CD14-positive monocyte (primary cell): ENCODE measurements at places on chromosomes 5 and 9.

GRCh38 chr9:6869081-6869948 lies 111.5 kb downstream of the KDM4C start:
- DNase-seq = no peak

DNA sequence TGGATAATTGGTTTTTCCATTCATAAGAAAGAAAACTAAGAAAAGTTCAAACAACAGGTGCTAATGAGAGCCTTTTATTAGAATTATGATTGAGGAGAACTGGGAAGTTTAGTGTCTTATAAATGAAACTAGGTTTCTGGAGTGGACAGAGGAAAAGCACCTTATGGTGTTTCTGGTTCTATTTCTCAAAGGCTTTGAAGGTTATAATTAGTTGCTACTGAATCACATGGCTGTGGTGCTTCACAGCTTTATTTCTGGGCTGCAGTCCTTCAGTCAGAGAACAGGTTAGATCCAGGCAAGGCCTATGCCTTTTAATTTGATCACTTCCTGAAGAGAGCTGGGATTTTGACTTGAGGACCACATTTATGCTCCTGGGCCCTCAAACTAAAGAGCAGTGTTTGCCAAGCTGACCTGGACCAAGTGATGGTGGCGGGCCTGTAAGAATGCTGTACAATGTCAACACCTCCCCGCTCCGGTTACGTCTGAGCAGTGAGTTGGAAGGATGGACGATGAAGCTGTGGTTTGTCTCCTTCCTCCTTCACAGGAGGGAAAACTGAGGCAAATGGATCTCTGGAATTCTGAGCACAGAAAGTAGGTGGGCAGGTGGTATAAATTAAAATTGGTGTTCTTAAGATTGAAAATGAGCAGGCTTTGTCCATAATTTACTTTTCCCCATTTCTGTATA lies 56.0 kb downstream of the ZNF462 start:
- no peak for DNase-seq

DNA sequence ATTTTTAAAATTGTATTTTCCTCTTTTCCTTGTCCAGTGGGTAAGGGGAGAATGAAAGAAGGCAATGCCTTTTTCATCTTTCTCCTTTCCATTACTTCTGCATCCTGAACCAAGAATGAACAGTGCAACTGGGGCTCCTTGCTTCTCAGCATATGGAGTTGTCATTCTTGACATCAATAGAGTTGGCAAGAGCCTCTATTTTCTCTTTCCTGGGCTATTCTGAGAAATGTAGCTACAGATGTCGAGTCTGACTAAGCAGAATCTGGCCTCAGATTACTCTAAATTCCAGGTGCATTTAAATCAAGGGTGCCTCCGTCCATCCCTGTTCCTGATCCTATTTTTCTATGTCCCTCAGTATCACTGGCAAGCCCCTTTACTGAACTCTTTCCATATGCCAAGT lies 244.8 kb downstream of the GLIS3 start:
- no peak for DNase-seq

- no peak for DNase-seq
Observed at GRCh38 chr9:38059233-38059936, 9.6 kb downstream of the SHB start.

DNA sequence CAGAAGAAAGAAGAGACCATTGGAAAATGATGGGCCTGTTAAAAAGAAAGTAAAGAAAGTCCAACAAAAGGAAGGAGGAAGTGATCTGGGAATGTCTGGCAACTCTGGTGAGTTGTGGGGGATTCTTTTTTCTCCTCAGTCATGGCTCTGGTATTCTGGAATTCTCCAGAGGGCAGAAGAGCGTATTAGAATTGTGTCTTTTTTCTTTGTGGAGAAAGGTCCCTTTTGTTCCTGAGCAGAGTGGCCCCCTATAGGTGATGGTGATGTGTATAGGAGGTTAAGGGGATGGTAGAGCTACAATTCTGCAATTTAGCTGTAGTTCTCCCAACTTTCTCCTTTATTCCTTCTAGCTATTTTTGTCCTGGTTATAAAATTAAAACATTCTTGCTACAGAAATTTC lies 1.6 kb upstream of the DHFR start:
- DNase-seq = no peak

DNA sequence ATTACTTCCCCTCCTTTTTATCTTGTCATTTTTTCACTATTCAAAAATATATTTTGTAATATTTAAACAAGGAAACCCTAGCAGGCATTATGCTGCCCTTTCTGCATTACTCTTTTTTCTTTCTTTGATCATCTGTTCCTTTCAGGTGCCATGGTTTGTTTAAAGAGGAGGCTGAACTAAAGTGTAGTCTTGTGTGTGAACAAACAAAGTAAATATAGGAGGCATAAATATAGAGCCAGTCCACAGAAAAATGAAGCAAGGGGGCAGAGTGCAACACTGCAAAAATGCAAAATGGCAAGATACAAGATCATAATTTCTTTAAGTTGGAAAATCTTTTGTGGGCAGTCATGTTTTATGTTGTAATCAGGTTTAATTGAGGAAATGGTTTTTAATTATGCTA lies 947.3 kb upstream of the COX7C start:
- no peak for DNase-seq

- DNase-seq = no peak
Observed at GRCh38 chr9:4386819-4387218, 87.0 kb upstream of the GLIS3 start.

- DNase-seq = no peak
Observed at GRCh38 chr5:24497591-24498157, 147.1 kb downstream of the CDH10 start.

- no peak for DNase-seq
Observed at GRCh38 chr9:132605387-132605786, 23.0 kb downstream of the BARHL1 start.

- no peak for DNase-seq
Observed at GRCh38 chr5:11962122-11962521, 57.9 kb upstream of the CTNND2 start.

DNA sequence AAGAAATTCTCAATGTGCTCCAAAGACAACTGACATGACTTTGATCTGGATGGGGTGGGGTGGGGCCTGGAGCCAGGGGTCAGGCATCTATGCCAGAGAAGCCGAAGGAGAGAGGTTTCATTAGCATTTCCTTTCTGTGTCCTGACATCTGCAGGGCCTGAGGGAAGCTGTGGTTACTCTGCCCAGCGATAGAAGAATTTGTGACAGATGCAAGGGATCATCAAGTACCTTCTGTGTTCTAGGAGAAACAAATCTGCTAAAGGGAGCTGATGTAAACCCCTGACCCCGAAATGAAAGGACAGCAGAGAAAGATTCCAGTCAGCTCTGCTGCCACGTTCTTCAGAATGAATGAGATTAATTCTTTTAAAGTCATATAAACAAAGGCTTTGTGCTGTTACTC lies 335.7 kb downstream of the PRELID2 start:
- DNase-seq = no peak

DNA sequence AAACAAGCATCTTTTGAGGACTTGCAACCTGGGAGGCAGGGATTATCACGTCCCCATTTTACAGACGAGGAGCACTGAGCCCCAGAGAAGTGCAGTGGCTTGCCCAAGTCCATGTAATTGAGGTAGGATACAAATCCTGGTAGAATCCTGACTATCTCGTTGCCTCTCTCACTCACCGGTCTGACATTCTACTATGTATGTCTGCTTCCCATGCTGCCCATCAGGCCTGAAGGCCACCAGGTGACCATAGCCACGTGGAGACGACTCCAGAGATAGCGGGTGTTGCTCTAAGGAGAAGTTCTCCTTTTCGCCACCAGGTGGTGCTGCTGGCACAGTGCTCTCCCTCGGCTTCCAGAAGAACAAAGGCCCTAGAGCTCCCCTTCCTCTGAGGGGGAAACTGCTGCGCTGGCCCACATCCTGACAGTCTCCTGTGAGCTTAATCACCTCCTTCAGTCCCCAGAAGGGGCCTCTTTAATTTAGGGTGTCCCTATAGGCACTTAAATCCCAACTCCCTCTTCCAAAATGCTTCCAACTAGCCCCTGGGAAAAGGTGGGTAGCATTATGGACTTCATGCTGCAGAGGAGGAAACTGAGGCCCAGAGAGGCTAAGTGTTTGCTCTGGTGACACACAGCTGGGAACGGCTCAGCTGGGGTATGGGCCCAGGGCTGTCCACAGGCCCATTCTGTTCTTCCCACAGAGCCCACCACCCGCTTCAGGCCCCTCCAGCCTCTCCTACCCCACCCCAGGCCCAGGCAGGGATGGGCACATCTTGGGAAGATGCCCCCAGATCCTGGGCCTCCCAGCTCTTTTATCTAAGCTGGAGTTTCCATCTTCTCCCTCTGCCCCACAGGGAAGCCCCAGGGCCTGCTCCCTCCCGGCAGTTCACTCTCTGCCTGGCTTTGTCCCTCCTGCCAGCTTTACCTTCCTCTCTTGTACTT lies 6.4 kb downstream of the SLC34A1 start:
- peak; percentile 83 for DNase-seq

- DNase-seq = no peak
Observed at GRCh38 chr5:90446961-90447360, 27.6 kb downstream of the MBLAC2 start.
